ENCODE measurements at places on chromosomes 5 and 9.
A peak's percentile ranks its signal among the peaks of the same experiment; 100 is the strongest.

- no peak for DNase-seq
These were observed 275.9 kb upstream of the ZNF462 start for GRCh38 chr9:106587042-106587441.

- no peak for DNase-seq
These were observed 521.9 kb downstream of the BNC2 start for GRCh38 chr9:16348531-16348930.

DNA sequence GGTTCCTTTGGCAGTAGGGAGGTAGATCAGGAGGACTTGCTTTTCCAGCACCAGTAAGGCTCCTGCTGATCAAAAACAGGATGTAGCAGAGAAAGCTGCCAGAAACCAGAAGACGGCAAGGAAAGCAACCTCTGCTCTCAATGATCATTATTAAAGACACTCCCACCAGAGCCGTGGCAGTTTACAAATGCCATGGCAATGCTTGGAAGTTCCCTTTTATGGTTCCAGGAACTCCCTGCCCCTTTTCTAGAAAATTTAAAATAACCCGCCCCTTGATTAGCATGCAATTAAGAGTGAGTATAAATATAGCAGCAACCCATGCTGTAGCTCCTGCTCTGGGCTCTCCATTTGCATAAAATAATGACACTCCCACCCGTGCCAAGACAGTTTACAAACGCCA lies 16.1 kb downstream of the EQTN start:
- DNase-seq, result no peak

DNA sequence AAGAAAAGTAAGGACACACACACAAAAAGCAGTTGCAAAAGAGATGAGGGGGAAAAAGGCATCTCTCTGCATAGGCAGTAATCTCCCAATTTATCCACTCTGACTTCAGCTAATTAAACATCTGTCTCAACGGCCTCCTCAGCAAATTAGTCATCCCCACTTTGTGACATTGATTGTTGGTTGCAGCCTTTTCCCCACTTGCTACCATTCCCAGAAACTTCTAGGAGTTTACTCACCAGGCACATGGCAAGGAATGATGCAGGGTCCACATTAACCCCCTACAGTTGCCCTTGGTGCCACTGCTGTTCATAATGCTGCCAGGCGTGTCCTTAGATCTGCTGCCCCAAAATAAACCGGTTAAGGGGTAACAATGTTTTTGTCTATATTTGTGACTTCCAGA lies 174.6 kb downstream of the MAPKAP1 start:
- DNase-seq, result no peak

DNA sequence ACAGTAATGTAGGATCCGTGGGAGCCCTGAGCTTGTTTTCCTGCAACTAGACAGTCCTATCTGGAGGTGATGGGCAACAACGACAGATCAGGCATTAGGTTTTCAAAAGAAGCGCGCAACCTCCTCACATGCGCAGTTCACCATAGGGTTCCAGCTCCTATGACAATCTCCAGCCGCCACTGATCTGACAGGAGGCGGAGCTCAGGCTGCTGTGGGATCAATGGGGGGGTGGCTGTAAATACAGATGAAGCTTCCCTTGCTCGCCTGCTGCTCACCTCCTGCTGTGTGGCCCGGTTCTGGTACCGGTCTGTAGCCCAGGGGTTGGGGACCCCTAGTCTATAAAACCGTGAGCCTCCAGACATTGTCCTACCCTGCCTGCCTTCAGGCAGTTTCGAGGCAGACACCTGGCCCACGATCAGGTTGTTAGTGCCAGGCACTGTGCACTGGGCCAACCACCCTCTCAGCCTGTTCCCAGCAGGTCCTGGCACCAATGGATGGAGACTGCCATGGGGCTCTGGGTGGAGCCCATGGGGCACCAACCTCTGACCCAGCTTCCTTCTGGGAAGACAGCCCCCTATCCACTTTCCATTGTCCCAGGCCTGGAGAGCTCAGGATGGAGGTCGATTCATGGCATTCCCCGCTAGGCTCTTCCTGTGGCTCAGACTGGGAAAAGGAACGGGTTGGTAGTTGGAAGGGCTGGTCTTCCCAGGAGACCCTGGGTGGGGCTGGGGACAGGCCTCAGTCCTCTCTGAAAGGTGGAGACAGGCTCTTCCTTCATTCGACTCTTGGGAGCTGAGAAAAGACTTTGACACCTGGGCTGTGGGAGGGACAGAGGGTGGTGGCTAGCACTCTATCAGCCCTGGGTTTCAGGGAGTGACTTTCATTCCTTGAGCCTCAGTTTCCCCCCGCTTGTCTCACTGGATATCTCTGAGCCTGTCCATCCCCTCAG lies 1.7 kb downstream of the ENDOG start:
- DNase-seq, result peak; percentile 63

DNA sequence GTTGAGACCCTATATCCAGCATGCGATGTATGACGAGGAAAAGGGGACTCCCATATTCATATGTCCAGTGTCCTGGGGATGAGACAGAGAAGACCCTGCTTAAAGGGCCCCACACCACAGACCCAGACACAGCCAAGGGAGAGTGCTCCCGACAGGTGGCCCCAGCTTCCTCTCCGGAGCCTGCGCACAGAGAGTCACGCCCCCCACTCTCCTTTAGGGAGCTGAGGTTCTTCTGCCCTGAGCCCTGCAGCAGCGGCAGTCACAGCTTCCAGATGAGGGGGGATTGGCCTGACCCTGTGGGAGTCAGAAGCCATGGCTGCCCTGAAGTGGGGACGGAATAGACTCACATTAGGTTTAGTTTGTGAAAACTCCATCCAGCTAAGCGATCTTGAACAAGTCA lies 17.1 kb downstream of the BTNL3 start:
- DNase-seq, result no peak

DNA sequence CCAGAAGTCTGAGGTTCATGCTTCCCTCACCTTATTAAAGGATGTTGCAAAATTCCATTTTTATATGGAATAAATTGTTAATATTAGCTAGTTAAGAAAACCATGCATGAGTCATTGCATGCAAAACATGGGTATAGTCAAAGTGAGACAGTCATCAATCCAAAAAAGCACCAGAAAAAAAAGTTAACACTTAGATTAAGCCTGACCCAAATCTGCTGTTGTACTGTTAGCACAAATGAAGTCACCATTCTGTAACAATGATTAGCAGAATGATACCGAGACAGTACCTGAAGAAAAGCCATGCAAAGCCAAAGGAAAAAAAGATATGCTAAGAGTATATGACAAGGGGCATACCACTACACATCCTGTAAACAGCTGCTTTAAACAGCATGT lies 49.5 kb downstream of the PKD2L2 start:
- DNase-seq, result no peak

DNA sequence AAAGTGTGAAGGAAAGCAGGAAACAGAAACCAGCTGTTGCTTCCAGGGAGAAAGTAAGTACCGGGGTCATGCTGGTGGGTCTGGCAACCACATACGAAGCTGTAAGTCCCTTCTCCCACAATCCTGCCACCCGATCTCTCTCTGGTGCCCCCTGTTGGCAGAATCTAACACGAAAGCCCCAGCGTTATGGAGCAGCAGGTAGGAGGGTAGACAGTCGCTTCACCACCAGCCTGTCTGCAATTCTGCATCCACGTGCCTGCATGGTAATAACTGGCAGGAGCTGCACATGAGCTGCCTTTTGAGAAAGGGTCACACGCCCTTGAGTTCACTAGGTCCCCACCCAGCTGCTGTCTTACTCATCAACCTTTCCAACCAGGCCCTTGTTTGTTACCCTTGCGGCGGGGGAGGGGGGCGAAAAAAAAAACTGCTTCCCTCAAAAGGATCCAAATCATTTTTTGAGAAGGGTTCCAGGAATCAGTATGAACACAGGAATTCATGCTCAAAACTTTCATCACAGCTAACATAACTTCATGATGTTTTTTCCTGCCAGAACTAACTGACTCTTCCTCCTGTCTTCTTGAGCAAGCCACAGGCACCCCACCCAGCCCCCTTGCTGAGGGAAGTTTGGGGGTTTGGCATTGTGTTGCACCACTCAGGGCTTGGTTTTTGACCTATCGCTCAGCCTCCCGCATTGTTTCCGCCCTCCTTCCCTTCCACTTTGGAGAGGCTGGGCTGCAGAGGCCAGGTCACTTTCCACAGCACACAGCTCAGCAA lies 19.6 kb upstream of the TMEM252 start:
- no peak for DNase-seq

DNA sequence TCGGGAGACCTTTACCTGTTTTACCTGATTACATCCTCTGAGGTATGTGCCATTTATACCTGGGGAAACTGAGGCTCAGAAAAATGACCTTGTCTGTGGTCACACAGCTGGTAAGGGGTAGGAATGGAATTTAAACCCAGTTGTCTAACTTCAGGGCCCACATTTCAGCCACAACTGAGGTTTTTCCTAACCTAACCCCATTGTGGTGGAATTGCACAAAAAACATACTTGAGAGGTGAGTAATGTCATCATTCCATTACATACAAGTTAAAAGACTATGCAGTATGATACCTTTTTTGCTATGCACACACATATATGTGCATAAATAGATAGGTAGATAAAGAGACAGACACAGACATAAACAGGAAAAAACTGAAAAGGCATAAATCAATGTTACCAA lies 14.1 kb downstream of the FGF1 start:
- DNase-seq, result no peak

- no peak for DNase-seq
These were observed 503.4 kb downstream of the PDE4D start for GRCh38 chr5:59390074-59390659.

- no peak for DNase-seq
These were observed 115.9 kb downstream of the ATPSCKMT start for GRCh38 chr5:10133830-10134229.

- no peak for DNase-seq
These were observed 118.2 kb downstream of the SNCAIP start for GRCh38 chr5:122430319-122430586.

- DNase-seq, result no peak
These were observed 967.5 kb downstream of the NR2F1-AS1 start for GRCh38 chr5:92613546-92613945.

GRCh38 chr5:2193542-2194235 lies 311.0 kb upstream of the IRX4 start:
- no peak for DNase-seq

GRCh38 chr9:86892576-86892975 lies 54.7 kb downstream of the GAS1 start:
- no peak for DNase-seq

- DNase-seq, result no peak
These were observed 588.0 kb upstream of the KLF4 start for GRCh38 chr9:108077556-108077955.

DNA sequence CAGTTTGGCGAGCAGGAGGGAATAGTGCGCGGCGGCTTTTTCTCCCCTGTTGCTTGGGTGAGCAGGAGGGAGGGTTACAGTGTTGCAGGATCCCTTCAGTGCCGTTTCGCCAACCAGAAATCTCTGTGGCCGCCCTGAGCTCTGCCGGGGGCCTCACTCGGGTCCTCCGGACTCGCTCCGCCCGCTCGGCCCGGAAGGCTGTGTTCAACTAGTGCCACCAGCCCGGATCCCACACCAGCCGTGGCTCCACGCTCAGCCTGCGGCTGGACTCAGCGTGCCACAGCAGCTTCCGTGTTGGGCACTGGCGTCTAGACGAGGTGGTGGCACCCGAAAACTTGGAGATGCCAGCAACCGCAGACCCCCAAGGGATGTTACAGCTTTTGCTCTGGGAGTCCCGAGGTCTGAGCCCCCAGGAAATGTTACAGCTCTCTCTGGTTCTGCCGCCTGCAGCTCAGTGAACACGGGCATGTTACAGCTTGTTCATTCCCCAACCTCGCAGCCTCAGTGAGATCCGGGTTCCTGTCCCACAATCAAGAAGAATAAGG lies 16.0 kb upstream of the OR13C9 start:
- no peak for DNase-seq

DNA sequence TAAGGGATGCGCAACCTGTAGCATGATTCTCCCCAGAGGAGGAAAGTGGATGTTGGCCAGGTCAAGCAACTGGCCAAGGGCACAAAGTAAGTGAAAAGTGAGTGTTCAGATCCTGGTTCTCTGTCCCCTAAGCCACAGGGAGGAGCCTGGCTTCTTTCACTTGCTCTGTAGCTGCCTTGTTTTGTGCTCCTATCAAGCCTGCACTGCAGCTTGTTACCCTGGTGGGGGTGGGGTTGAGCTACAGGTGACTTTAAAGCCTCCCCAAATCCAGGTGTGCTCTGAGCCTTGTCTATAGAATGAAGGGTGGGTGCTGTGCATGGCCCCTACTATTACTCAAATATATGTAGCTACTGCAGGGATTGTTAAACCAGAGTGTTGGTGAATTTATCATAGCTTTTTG lies 32.9 kb downstream of the RALGPS1 start:
- no peak for DNase-seq

DNA sequence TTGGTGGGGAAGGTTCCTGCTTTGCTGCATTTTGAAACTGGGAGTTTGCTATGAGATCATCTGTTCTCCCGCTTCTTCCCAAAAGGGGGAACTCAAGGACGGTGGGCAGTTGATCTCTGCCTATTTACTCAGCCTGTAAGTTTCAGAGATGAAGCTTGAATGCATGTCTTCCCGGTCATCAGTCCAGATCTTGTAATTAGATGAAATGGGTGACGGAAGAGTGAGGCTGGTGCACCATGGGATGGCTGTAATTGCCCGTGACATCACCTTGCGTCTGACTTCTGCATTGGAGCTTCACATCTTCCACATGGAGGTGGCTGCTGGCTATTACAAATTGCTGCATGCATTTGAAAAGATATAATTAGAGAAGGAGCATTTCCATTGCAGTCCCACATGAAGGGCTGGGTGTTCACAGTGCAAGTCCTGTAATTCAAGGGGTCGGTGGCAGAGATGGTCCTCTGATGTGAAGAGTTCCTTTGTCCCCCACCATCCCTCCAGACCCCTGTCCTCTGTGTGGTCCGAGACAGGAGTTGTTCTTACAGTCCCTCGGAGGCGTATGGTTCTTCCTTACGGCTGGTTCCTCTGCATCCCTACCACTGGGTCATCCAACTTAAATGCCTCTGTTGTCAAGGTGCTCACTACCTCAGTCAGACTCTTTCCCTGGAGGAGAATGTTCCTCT lies 72.9 kb downstream of the ZNF618 start:
- DNase-seq, result no peak

DNA sequence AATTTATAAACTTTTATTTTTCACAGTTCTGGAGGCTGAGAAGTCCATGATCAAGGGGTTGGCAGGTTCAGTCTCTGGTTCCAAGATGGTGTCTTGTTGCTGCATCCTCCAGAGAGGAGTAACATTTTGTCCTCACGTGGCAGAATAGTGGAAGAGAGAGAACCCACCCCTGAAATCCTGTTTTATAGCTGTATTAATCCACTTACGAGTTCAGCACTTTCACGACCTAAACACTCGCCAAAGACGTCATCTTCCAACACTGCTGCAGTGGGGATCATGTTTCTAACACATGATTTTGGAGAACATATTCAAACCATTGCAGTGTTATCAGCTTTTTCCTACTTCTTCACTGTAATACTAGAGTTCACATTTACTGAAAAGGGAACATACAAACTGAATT lies 233.0 kb upstream of the ATP10B start:
- no peak for DNase-seq

- DNase-seq, result no peak
These were observed 97.9 kb upstream of the RANBP6 start for GRCh38 chr9:6113312-6113711.

Data from posterior cingulate gyrus (tissue), 11 donors.